ENCODE measurements at places on chromosomes 2 and 18. TPM values are rescaled to one million over a fixed set of nuclear protein-coding genes. Genes with fewer than 3 reads are reported as not detected.

CFAP65 gene
- not detected for total RNA-seq

GRCh38 chr2:180828756-180829155 is 151.6 kb upstream of the UBE2E3 start:
- H3K4me1 ChIP-seq, result no peaks in the 10 kb centered on the region
- no peak overlapping the region for H3K4me3 ChIP-seq
- no peak overlapping the region for H3K27ac ChIP-seq
- no peaks in the 10 kb centered on the region for H3K27me3 ChIP-seq

GRCh38 chr2:128277961-128278681 is 40.5 kb downstream of the HS6ST1 start:
- no peak overlapping the region for H3K27ac ChIP-seq
- no peak overlapping the region for H3K4me3 ChIP-seq
- no peaks in the 10 kb centered on the region for H3K27me3 ChIP-seq
- H3K36me3 ChIP-seq, result peaks cover 22% of the 10 kb centered on the region
- peaks cover 47% of the 10 kb centered on the region for H3K4me1 ChIP-seq

ARHGEF4 gene
- 128 TPM for total RNA-seq

- no peaks in the 10 kb centered on the region for H3K27me3 ChIP-seq
- no peak overlapping the region for H3K4me3 ChIP-seq
- no peaks in the 10 kb centered on the region for H3K36me3 ChIP-seq
- DNase-seq, result no peak
- H3K4me1 ChIP-seq, result peaks cover 5% of the 10 kb centered on the region
These were observed 412.1 kb upstream of the TRIB2 start for GRCh38 chr2:12304564-12305171.

PSD4 gene
- total RNA-seq, result 83.2 TPM

GRCh38 chr2:47401789-47402554 is 984 bp upstream of the MSH2 start:
- H3K36me3 ChIP-seq, result no peaks in the 10 kb centered on the region
- H3K4me3 ChIP-seq, result peak overlapping the region; percentile 71
- H3K27me3 ChIP-seq, result no peaks in the 10 kb centered on the region
- no peak for DNase-seq
- no peak overlapping the region for H3K27ac ChIP-seq
- H3K4me1 ChIP-seq, result peaks cover 20% of the 10 kb centered on the region

APLF gene
- total RNA-seq, result 10.5 TPM

ABCG8 gene
- total RNA-seq, result not detected

GRCh38 chr2:218727502-218728165 is 17.0 kb downstream of the TTLL4 start:
- no peak overlapping the region for H3K27ac ChIP-seq
- H3K27me3 ChIP-seq, result no peaks in the 10 kb centered on the region
- H3K36me3 ChIP-seq, result peaks cover 3% of the 10 kb centered on the region
- no peak for DNase-seq

DNA sequence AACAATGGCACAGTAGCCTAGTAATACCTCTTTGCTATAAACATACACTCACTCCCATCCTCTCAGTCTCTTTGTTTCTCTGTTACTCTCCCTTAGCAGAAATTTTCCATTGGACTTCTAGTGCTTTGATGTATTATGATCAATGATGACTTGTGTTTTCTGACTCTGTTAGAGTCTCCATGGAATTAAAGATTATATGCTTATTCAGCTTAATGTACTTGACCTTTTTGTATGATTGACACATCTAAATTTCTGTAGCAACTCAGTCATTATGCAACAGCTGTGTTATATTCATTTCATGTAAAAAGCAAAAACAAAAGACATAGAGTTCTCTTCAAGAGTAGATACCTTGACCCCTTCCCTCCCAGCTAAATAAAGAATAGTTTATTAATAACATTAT is 173.8 kb downstream of the SLC4A10 start:
- no peaks in the 10 kb centered on the region for H3K27me3 ChIP-seq
- DNase-seq, result no peak
- H3K27ac ChIP-seq, result no peak overlapping the region
- no peak overlapping the region for H3K4me3 ChIP-seq

DNA sequence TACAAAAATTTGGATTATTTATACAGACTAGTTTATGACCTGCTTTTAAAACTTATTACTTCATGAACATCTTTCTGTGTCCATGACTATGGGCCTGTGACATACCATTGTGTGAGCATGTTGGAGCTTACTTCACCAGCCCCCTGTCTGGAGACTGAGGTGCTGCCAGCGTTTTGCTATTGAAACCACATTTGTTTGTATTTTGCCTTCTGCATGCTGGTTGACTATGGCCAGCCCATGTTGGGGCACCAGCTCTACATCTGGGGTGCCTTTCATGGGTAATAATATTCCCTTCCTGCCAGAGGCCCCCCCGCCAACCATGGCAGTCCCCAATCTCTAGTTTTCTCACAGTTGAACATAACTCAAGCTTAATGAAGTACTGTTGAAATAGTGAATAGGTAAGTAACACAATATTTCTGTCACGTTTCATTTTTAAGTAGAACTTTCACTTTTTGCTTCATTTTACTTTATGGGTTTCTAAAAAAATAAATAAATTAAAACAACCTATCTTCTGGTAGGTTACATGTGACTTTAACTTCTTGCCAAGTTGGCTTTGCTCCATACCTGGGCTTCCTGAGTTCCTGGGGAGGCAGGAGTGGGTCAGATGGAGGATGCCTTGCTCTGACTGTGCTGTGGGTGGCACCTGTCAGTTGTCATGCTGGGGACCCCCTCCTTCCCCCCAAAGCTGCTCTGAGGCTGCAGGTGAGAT is 63.9 kb downstream of the DGKD start:
- peaks cover 6% of the 10 kb centered on the region for H3K4me1 ChIP-seq
- no peak overlapping the region for H3K27ac ChIP-seq
- no peaks in the 10 kb centered on the region for H3K36me3 ChIP-seq
- H3K4me3 ChIP-seq, result no peak overlapping the region

DNA sequence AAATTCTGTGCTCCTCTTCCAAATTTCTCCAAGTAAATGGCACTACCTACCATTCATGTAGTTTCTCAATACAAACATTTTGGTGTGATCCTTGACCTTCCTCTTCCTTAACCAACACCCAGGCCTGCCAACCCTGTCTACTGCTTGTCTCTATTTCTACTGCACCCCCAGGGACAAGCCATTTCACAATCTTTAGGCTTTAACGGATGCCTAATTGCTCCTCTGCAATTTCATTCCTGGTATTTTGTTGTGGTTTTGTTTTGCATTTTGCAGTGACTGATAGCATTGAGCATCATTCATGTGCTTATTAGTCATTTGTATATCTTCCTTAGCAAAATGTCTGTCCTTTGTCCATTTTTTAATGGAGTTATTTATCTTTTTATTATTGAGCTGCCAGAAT is 10.0 kb downstream of the FAP start:
- H3K4me1 ChIP-seq, result peaks cover 3% of the 10 kb centered on the region
- H3K27me3 ChIP-seq, result no peaks in the 10 kb centered on the region
- no peaks in the 10 kb centered on the region for H3K36me3 ChIP-seq
- no peak for DNase-seq
- no peak overlapping the region for H3K4me3 ChIP-seq
- H3K27ac ChIP-seq, result no peak overlapping the region

MOB4 gene
- 25.1 TPM for total RNA-seq

- no peaks in the 10 kb centered on the region for H3K4me1 ChIP-seq
- no peaks in the 10 kb centered on the region for H3K36me3 ChIP-seq
- H3K27me3 ChIP-seq, result no peaks in the 10 kb centered on the region
- H3K4me3 ChIP-seq, result no peak overlapping the region
- no peak for DNase-seq
These were observed 49.3 kb upstream of the GALNT3 start for GRCh38 chr2:165843351-165843750.

DNA sequence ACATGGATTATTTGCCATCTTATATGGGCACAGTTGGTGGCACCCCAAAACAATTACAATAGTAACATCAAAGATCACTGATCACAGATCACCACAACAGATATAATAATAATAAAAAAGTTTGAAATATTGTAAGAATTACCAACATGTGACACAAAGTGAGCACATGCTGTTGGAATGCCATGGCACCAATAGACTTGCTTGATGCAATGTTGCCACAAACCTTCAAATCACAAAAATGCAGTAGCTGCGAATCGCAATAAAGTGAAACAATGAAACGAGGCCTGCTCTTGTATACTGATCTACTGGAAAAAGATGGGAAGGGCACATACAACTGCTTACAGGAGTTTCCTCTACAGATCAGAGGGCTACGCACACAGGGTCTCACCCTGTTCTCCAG is 32.2 kb upstream of the AMMECR1L start:
- no peaks in the 10 kb centered on the region for H3K4me1 ChIP-seq
- no peak for DNase-seq
- no peak overlapping the region for H3K4me3 ChIP-seq
- no peaks in the 10 kb centered on the region for H3K36me3 ChIP-seq
- no peak overlapping the region for H3K27ac ChIP-seq

DNA sequence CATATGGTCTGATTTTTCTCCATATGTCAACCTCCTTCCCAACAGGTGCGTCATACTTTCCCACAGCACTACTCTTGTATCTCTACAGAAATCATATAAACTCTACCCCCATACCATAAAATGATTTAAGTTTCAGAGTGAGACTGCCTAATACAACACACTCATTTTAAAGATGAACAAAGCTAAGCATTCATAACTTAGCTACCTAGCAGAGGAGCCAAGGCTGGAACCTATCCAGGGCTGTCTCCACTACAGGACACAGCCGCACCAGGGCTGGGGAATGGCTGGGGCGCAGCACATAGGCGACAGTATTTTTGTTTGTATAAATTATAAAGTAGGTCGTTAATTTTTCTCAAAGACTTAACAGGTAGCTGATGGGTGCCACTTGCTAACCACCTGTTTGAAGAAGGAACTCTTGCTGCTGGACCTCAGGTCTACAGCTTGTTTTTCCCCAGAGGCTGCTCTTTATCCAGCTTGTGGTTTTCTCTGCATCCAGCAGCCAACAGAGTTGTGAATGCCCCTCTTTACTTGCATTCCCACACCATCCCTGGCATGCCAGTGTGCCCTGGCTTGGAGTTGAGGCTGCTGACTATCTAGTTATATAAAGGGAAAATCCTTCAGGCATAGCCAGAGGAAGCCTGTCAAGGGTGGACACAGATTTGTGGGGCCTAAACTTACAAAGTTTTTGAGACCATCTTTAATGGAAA is 62.0 kb downstream of the HNRNPLL start:
- no peaks in the 10 kb centered on the region for H3K36me3 ChIP-seq
- no peak overlapping the region for H3K4me3 ChIP-seq
- H3K27ac ChIP-seq, result no peak overlapping the region
- peaks cover 6% of the 10 kb centered on the region for H3K27me3 ChIP-seq
- peaks cover 16% of the 10 kb centered on the region for H3K4me1 ChIP-seq

ALPP gene
- not detected for total RNA-seq

Measured in suprapubic skin (tissue), 4 donors.